ENCODE measurements at places on chromosomes 7 and 10.

DNA sequence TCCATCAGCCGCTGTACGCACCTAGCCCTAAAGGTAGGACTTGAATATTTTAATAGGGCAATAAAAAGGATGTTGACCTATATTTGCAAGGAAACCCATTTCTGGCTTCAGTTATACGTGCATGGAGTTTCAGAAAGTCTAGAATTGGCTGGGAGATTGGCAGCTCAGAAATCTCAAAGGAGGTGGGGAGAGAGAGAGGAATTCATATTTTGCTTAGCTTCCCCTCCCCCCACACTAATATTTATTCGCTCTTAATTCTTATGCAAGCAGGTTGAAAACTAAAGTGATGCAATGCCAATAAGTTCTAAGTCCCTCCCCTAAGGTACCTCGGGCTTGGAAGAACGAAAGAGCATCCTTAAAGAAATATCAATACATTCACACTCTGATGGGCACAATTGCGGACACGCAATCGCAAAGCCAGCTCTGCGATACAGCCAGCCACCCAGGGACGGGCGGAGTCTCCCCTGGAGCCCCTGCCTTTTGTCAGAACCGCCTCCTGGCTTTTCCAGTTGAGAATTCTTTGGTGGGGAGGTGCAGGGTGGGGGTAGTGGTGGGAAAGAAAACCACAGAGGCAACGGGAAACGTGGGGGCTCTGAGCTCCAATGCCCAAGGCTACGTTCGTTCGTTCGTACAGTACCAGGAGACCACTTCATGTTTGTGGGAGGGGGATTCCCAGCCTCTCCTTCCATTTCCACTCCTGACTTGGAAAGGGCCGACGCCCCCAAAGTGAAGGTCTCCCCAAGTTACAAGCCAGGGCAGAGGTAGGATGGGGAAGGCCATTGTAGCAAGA, 1.3 kb downstream of the SHH start:
- no peak for DNase-seq

GRCh38 chr7:147756300-147756699, 834.3 kb upstream of the C7orf33 start:
- DNase-seq, result no peak

- DNase-seq, result no peak
These were observed 191.9 kb downstream of the MAD1L1 start for GRCh38 chr7:2040893-2041270.

DNA sequence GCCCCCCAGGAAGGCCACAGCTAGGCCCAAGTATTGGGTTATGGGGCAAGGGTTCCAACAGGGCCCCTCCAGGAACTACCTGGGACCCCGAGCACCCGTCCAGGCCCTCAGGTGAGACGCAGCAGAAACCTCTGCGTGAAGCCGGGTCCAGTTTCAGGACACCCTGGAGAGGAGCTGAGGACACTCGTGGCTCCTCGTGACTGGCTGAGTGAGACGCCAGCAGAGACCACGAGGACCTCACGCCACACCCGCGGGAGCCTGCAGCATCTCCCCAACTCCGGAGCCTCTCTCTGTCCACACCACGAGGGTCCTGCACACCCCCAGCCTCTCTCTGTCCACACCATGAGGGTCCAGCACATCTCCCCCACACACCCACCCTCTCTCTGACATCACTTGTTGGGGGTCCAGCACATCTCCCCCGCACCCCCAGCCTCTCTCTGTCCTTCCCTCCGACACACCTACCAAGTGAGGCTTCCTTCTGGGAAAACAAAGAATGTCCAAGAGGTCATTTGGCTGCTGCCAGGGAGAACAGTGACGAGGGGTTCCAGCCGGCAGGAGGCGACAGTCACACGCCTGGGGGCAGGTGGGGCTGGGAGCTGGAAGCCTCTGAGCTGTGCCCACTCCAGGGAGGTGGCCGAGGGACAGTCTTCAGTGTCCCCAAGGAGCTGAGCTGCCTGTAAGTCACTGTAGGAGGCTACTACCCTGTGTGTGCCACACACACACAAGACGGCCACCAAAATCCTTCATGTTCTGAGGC, 46.1 kb upstream of the PPP2R2D start:
- no peak for DNase-seq

GRCh38 chr10:131946880-131947279, 34.8 kb downstream of the BNIP3 start:
- no peak for DNase-seq

GRCh38 chr7:6654842-6655610, 17.9 kb downstream of the ZNF316 start:
- no peak for DNase-seq

DNA sequence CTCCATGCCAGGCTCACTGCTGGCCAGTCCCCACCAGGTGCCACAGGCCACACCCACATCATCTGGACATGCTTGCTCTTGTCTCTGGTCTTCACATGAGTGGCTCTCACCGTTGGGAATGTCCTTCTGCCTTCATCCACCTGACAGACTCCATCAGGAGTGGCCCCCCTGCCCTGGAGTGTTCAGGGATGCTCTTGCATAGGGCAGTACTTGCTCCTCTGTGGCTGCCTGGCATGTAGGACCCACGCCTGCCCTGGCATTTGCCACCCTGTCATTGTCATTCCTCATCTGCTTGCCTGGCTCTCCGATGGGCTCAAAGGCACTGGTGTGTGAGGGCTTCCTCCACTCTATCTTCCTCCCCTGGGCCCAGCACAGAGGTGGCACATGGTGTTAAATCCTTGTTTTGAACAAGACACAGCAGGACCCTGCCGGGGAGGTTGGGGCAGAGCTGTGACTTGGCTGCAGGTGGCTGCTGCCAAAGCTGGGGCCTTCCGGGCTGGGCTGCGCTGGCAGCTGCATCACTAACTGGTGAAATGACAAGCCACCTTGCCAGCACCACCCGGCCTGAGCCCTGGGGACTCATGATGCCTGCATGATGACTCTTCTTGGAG, 1.8 kb downstream of the SH2D4B start:
- DNase-seq, result no peak

GRCh38 chr7:36048141-36048901, 104.7 kb upstream of the EEPD1 start:
- peak; percentile 91 for DNase-seq

- DNase-seq, result no peak
These were observed 73.5 kb upstream of the EEPD1 start for GRCh38 chr7:36079446-36080025.

DNA sequence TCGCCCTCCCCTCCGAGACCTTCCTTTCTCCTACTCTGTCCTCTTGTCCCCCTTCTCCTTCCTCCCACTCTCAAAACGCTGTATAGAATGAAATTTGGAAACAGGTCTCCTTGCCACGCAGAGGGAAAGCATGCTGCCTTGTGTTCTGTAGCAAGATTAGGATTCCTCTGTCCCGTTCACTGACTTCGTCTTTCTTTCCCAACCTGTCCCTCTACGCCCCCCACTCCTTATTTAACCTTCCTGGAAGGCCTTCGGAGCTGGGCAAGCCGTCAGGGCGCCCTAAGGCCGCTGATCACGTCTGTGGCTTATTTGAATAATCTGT, 1.3 kb downstream of the HOXA9 start:
- DNase-seq, result no peak

GRCh38 chr7:111492234-111492633, 70.1 kb downstream of the IMMP2L start:
- DNase-seq, result no peak

DNA sequence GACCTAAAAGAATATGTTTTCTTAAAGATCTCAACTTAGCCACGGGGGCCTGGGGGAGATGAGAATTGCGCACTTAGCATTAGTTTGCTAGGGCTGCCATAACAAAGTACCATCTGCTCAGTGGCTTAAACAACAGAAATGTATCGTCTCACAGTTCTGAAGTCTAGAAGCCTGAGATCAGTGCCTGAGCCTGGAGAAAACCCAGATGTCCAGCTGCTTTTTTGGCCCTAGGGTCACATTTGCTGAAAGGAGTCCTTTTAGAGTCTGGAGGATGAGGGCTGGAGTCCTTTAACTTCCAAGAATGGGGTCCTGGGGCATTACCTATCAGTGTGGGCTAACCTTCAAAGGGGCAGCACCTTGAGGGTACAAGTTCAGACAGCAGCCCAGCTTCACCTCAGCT, 48.2 kb downstream of the SMURF1 start:
- no peak for DNase-seq

DNA sequence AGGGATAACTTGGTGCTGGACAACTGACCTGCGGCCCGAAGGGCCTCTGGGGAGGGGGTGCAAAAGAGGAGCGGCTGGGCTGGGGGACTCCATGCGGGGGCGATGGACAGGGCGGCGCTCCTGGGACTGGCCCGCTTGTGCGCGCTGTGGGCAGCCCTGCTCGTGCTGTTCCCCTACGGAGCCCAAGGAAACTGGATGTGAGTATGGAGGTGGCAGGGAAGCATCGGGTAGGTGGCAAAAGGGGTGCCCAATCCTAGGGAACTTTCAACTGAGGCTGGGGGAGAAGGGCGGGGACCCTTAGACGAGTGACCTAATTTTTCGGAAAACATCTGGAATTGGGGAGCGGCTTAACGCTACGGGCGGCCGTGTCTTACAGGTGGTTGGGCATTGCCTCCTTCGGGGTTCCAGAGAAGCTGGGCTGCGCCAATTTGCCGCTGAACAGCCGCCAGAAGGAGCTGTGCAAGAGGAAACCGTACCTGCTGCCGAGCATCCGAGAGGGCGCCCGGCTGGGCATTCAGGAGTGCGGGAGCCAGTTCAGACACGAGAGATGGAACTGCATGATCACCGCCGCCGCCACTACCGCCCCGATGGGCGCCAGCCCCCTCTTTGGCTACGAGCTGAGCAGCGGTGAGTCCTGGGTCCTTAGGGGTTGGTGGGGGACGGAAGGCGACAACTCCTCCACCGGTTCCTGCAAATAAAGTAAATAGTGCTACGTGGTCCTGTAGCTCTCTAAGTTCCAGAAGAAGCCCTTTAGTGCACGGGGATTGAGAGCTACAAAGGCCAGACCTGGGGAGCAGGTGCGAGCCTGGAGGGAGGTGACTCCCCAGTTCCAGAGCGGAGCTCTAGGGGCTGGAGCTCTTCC, 622 bp downstream of the WNT16 start:
- no peak for DNase-seq

DNA sequence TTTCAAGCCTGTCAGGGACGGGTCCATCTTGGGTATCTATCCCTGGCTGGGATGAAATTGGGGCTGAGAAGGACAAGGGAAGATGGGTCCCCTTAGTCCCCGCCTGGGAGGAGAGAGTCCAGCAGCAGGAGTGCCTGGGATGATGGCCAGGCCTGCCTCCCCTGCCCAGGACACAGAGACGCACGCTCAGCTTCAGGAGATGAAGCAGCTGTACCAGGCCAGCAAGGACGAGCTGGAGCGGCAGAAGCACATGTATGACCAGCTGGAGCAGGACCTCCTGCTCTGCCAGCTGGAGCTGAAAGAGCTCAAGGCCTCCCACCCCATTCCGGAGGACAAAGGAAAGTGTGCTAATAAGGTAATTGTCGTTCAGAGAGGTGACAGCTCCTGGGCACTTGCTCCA, 15.4 kb downstream of the CCDC136 start:
- no peak for DNase-seq

DNA sequence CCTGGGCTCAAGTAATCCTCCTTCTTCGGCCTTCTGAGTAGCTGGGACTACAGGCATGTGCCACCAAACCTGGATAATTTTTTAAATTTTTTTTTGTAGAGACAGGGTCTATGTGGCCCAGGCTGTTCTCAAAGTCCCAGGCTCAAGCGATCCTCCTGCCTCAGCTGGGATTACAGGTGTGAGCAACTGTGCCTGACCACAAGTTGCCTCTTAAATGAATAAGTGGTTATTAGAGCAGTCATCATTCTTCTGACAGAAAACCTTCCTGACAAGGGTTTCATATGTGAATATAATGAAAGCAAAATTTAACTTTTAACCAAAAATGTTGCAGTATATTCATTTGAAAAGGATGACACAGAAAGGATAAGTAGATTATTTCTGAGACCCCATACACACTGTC, 532.5 kb downstream of the GRM8 start:
- DNase-seq, result no peak

GRCh38 chr10:79927111-79927828, 21.6 kb downstream of the SFTPD start:
- no peak for DNase-seq

GRCh38 chr7:34158368-34159153, 253.2 kb downstream of the BMPER start:
- no peak for DNase-seq

- DNase-seq, result peak; percentile 67
These were observed 41.4 kb downstream of the TOMM7 start for GRCh38 chr7:22781230-22781711.

- DNase-seq, result no peak
These were observed 40.5 kb downstream of the RCC1L start for GRCh38 chr7:75033064-75033463.

GRCh38 chr10:66167816-66168215, 758.0 kb upstream of the LRRTM3 start:
- DNase-seq, result peak; percentile 46

DNA sequence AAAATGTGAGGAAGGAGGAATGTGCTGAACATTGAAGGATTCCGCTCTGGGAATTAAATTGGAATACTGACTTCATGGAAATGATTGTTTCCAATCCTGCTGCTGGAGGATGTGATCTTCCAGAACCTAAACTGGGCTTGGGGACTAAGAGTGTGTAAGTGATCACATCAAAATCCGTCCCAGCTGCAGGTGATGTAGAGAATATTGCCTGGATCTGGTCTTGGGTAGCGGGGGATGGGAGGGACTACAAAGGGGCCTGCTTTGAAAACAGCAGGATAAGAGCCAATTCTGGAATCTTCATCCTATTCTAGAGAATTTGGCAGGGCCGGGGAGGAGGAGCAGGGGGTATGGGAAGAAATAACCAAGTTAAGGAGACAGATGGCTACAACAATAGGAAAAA, 552.2 kb upstream of the FZD8 start:
- no peak for DNase-seq

GRCh38 chr7:93566876-93567275, 7.6 kb downstream of the CALCR start:
- no peak for DNase-seq
